ENCODE measurements at places on chromosomes 13 and 19.

GRCh38 chr19:57280962-57281400 is 696 bp downstream of the ZNF460 start:
- peak; percentile 13 for DNase-seq

DNA sequence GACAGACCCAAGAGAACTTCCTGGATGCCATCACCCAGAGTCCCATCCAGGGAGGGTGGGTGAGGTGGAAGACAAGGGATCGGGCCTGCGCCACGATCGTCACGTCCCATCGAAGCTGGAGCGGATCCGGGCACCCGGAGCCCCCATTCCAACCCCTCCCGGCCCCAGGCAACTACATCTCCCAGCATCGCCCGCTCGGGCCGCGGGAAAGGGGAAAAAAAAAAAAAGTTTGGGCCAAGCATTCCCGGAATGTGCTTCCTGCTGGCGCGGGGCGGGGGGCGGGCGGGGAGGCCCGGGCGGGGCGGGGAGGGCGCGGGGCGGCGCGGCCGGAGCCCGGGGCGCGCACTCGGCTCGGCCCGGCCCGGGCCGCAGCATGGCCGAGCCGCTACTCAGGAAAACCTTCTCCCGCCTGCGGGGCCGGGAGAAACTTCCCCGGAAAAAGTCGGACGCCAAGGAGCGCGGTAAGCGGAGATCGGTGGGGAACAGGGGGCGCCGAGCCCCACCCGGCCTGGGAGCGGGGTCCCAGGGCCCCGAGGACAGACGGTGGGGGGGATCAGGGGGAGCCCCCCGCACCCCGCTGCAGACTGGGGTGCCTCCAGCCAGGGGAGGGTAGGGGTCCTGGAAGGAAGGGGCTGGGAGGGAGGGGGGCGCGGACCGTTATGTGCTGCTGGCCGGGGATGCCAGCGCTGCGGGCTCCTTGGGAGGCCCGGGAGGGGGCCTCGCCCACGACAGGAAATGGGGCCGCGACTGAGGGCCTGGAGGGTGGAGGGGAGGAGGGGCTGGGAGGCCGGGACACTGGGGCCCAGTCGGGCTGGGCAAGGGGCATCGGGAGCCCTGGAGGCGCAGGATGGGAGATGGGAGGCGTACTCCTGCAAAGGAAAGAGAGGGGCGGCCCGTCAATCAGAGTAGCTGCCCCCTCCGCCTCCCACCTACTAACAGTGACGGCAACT is at the start of gene SYDE1:
TSS of gene SYDE1 (plus strand) at position 341 of the 950 bp plus-strand sequence. CDS start at position 374, 33 bp downstream.
- peak; percentile 36 for DNase-seq

GRCh38 chr13:23993680-23993985 is 96.3 kb upstream of the C1QTNF9B start:
- DNase-seq = no peak

- no peak for DNase-seq
Observed at GRCh38 chr19:16702123-16702522, 17.5 kb upstream of the NWD1 start.

- DNase-seq = no peak
Observed at GRCh38 chr19:45423033-45423588, 606 bp downstream of the ERCC1 start.

DNA sequence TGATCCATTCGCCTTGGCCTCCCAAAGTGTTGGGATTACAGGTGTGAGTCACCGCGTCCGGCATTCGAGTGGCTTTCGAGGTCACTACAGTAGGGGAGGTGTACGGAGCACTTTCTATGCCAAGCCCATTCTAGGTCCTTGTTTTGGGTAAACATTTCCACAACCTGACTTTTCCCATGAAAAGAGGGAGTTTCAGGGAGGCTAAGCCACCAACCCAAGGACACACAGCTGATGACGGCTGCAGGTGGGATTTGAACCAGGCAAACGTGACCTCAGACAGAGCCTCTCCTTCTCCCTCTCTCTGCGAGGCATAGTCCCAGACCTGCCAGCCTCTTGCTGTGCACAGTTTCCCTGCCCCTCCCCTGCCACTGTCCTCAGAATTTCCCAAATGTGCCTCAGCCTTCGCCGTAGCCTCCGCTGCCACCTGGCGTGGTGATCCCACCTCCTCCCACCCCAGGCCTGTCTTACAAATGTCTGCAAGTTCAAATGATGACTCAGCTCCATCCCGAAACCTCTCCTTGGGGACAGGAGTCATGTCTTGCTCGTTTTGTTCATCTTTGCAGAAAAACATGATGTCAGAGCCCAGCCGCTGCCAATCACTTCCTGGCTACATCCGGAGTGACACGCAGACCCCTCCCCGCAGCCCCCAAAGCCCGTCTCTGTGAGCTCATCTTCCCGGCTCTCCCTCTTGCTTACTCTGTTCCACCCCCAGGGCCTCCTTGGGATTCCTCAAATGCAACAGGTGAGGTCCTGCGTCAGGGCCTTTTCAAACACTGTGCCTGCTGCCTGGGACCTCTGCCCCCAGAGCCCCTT is 6.6 kb upstream of the GADD45B start:
- peak; percentile 94 for DNase-seq

- DNase-seq = no peak
Observed at GRCh38 chr19:18536475-18536874, 6.9 kb downstream of the FKBP8 start.

GRCh38 chr19:2239771-2240770 is 3.4 kb downstream of the SF3A2 start:
- no peak for DNase-seq

DNA sequence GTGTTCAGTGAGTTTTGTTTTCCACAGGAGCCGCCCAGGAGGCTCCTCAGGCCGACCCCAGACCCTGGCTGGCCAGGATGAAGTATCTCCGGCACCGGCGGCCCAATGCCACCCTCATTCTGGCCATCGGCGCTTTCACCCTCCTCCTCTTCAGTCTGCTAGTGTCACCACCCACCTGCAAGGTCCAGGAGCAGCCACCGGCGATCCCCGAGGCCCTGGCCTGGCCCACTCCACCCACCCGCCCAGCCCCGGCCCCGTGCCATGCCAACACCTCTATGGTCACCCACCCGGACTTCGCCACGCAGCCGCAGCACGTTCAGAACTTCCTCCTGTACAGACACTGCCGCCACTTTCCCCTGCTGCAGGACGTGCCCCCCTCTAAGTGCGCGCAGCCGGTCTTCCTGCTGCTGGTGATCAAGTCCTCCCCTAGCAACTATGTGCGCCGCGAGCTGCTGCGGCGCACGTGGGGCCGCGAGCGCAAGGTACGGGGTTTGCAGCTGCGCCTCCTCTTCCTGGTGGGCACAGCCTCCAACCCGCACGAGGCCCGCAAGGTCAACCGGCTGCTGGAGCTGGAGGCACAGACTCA is 12.9 kb downstream of the B3GNT3 start:
- no peak for DNase-seq

DNA sequence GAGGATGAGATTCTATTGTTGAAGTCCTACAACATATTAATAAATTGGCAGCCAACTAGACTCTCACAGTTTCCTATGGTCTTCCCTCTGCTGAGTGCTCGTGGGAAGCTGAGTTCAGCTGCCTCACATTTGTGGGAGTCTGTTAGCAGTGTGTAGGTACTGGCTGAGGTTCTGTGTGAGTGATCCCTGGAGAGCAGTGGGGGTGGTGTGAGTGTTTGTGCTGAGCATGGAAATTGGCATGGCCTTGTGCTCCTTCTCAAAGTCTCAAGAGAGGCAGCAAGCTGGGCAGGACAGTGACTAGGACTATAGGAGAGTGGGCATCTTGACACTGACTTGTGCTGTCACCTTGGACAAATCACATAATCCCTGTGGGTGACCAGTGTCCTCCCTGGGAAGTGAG is 298.3 kb downstream of the MTUS2 start:
- no peak for DNase-seq

DNA sequence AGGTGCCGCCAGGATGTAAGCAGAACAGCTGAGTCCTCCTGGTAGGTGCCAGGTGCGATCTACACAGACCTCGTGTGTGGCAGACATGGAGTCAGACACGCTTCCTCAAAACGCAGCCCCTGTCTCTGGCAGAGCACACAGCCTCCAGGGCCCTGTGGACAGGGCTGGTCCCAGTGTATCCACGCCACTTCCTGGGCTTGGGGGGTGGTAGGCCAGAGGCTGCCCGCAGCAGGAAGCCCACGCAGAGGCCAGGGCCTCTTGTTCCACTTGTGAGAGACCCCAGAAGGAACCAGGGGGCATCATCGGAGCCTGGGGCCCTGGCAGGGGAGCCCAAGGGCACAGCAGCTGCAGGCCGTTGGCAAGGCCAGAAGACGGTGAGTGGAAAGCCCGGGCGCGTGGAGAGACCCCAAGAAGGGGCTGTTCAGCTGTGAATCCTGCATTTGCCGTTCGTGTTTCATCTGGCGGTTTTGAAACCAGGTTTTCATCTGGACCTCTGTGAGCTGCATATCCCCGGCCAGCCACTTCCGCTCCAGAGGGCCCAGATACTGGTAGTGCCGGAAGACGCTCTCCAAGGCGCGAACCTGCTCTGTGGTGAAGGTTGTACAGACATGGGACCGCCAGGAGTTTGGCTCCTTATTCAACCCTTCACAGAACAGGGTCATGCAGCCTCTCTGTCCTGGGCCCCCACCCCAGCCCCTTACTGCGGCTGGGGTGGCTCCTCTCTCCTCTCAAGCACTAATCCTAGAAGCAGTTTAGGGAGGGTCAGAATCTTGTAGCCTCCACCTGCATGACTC is 25.1 kb upstream of the SLITRK1 start:
- DNase-seq = no peak

GRCh38 chr13:40232311-40233040 is 434.0 kb downstream of the FOXO1 start:
- DNase-seq = no peak

DNA sequence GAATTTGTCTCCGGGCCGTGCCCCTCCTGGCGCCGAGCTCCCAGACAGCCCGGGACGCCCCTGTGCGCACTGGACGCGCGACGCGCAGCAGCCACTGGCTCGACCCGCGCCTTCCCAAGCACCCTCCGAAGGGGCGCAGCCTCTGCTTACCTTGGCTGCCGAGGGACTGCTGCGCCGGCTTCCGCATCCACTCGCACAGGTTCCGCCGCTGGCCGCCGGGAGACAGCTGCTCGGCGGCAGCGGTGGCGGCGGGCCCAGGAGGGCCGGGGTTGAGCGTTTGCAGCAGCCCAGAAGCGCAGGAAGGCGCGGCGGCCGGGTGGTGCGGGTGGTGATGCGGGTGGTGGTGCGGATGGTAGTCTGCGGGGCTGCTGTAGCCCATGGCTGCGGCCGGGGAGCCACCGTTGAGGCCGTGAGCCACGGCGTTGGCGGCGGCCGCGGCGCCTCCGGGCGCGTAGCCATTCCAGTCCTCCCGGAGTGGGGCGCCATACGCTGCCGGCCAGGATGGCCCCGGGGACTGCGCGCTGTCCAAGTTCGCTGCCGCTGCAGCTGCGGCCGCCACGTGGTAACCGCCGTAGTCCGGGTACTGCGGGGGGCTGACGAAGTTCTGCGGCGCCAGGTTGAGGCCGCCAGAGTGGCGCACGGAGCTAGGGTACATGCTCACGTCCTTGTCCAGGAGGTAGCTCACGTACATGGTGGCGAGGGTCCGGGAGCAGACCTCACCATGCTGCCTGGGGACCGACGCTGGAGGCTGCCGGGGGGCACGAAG is 616 bp downstream of the CDX2 start:
- DNase-seq = no peak

- DNase-seq = no peak
Observed at GRCh38 chr19:6017576-6017975, 39.6 kb upstream of the RANBP3 start.

DNA sequence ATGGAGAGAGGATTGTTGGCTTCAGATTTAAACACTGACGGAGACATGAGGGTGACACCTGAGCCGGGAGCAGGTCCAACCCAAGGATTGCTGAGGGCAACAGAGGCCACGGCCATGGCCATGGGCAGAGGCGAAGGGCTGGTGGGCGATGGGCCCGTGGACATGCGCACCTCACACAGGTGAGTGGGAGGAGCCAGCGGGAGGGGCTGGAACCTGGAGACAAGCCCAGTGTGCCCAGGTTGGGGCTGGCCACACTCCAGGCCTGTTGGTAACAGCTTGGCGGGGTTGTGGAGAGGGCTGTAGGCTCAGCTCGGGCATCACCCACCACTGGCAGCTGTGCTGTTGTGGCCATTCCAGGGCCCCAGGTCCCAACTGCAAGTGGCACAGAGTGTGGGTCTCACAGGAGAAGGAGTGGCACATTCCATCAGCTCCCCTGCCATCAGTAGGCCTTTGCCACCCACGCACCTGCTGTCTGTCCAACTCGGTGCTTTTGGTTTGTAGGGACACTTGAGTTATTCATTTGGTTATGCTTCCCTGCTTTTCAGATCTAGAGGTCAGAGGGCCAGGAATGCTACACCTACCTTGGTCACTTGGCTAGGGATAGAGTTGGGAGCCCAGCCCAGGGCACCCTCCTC is 49.8 kb downstream of the TSSK6 start:
- no peak for DNase-seq

DNA sequence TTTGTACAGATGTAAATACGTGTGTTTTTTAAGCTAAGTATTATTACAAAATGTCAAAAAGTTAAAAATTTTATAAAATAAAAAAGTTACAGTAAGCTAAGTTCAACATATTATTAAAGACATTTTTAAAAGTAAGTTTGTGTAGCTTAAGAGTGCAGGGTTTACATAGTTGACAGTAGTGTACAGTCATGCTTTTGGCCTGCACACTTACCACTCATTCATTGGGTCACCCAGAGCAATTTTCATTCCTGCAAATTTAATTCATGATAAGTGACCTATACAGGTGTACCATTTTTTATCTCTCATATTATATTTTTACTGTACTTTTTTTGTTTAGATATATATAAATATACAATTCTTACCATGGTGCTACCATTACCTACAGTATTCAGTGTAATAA is 769.9 kb upstream of the SLITRK6 start:
- no peak for DNase-seq

GRCh38 chr19:58562122-58563033 is 4.0 kb upstream of the UBE2M start:
- no peak for DNase-seq

GRCh38 chr13:40103864-40104263 is 448.4 kb downstream of the COG6 start:
- no peak for DNase-seq

GRCh38 chr13:46288570-46289259 is 77.0 kb downstream of the LRRC63 start:
- peak; percentile 9 for DNase-seq

DNA sequence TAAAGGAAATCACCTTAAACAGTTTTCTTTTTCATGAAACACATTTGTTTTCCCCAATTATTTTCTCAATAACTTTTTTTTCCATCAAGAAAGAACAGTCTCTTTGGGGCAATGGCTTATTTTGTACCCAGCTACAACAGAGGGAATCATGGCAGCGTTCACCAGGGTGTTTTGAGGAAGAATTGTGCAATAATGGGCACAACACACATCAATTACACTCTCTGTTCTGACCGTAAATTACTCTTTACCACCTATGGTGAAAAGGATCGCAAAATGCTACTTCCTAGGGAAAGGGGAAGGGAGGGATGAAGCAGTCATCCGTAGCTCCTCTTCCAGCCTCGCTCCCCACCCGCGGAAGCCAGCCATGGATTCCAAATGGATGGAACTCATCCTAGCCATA is 38.6 kb downstream of the TMTC4 start:
- DNase-seq = no peak

GRCh38 chr13:93577105-93577504 is 350.5 kb downstream of the GPC6 start:
- DNase-seq = no peak

GRCh38 chr13:97621631-97622030 is 187.7 kb downstream of the RAP2A start:
- no peak for DNase-seq

GRCh38 chr19:55005684-55006488 is 32.2 kb downstream of the GP6 start:
- peak; percentile 56 for DNase-seq

Data from RCC 7860 (cell line).